ENCODE measurements at places on chromosomes 3 and 15.

DNA sequence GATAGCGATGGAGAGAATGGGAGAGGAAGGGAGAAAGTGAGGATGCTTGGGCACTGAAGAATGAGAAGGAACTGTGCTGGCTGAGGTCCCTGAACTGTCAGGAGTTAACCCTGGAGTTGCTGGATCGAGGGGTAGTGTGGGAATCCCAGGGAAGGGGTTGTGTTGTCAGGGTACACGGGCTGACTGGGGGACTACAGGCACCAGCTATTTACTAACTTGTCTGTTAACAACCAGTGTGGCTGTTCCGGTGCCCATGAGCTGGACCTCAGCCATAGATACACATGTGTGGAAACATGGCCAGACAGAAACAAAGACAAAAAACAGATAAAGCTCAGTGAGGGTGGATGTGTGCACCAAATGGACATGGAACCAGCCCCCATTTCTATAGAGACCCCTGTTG, 55.1 kb downstream of the GASK1A start:
- DNase-seq = no peak

- DNase-seq = no peak
Measured at GRCh38 chr3:116280130-116280740, 165.1 kb downstream of the LSAMP start.

DNA sequence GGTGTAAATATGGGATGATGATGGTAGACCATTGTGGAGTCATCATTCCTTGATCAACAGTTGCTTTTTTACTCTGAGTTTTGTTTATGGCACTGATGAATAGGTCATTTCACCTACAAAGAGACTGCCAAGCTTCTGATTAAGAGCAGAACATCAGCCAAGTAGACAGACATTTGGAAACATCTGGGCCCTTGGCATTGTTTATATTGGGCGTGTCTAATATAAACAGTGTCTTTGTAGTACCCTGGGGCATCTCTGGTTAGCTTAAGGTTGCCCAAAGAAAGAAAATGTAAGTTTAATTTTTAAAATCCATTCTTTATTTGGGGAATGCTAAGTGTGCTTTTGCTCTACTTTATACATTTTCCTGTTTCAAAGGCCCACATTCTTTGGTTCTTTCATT, 377.0 kb downstream of the FEZF2 start:
- DNase-seq = no peak

- peak; percentile 57 for DNase-seq
Measured at GRCh38 chr3:197425485-197426120, 127.2 kb upstream of the DLG1 start.

GRCh38 chr3:9047452-9048346, 84.4 kb upstream of the RAD18 start:
- no peak for DNase-seq

- DNase-seq = no peak
Measured at GRCh38 chr3:54307566-54308180, 185.3 kb downstream of the CACNA2D3 start.

DNA sequence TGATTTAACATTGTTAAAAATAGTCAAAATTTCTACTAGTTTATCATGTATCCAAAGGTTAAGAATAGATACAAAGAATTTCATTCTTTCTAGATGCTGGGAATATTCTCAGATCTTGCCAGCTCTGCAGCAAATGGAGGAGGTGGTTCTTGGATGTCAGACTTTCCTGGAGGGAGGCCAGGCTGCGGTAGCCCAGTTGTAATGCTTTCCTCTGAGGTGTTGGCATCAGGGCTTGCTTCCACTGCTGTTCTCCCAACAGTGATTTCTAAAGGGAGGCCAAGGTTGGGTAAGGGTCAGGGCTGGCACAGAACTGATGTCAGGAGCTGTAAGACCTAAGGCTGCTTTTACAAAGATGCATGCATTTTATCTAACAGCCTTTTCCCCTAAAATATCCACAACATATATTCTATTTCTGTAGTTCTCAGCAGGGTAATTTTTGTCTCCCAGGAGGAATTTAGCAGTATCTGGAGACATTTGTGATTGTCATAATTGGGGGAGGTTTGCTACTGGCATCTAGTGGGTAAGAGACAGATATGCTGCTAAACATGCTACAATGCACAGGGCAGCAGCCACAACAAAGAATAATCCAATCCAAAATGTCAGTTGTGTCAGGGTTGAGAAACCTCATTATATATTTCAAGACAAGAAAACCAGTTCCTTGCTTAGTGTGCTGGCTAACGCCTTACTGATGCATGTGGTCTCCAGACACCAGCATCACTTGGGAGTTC, 42.0 kb upstream of the SPTSSB start:
- no peak for DNase-seq

DNA sequence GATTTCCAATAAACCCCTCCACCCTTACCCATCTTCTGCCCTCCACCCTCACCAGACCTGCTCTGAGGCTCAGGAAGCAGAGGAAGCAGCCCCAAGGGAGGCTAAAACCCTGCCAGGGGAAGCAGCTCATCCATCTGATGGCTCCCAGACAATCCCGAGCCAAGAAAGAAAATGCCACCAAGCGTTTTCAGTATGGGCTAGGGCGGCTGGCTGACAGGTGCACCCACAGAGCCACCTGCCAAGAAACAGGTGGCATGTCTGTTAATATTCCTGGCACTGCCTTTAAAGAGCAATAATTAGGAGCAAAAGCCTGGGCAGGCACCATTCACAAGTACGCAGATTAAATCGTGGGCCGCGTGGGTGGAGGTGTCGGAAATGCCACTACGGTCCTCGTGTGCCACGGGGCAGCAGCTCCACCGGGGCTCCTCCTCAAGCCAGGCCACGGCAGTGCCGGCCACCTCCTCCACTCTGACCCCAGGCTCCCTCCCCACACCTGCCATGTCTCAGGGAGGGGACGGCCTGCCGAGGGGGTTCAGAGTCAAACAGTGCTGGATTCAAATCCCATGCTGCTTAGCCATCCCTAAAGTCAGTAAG, 23.9 kb upstream of the GRIP2 start:
- no peak for DNase-seq

DNA sequence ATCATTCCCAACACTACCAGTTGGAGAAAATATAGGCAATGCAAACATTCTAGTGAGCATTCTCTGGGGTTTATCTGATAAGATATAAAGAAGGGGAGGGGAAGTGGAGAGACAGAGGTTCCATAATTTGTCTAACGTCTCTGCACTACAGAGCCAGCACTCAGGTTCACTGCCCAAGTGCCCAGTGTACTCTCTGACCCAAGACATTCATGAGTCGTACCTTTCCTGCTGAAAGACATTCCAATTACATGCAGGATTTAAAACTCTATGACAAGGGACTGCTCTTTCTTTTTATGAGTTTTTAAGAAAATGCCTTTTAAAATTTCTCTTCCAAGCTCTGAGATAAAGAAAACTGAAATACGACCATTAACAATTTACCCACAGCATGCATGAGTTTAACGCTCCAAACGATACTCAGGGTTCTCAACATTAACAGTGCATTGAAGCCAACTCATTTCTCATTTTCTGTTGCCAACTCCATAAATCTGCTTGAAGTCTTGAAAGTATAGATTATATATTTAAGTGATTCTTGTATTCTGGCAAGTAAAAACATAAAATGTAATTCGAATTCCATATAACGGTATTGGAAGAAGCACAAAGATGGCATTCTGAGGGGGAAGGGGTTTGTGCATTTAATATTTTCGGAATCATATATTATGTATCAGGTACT, 193.4 kb downstream of the SUCLG2 start:
- no peak for DNase-seq

DNA sequence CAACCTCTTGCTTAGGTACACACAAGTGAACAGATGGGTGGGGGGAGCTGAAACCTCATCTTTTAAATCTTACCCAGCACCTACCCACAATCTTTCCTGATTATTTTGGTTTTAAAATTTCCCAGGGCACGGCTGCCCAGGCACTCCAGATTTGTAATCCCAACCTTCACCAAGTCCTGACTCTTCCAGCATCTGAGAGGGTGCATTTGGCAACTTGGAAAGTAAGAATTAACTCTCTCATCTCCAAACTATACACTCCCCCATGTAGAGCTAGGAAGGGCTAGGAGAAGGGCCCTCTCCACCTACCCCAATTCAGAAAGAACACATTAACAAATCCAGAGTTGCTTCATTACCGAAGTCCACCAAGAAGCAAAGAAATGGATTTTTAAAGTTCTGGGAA, 41.7 kb upstream of the PRICKLE2 start:
- no peak for DNase-seq

DNA sequence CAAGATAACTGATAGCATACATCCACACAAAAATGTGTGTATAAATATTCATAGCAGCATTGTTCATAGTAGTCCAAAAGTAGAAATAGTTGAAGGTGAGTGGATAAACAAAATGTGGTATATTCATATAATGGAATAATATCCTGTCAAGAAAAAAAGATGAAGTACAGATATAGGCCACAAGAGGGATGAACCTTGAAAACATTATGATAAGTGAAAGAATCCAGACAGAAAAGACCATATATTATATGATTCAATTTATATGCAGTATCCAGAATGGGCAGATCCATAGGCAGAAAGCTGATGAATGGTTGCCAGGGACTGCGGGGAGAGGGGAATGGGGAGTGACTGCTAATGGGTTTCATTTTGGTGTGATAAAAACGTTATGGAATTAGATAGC, 54.3 kb upstream of the TNIK start:
- DNase-seq = no peak

GRCh38 chr3:46944191-46944590, 32.4 kb downstream of the CCDC12 start:
- DNase-seq = no peak

DNA sequence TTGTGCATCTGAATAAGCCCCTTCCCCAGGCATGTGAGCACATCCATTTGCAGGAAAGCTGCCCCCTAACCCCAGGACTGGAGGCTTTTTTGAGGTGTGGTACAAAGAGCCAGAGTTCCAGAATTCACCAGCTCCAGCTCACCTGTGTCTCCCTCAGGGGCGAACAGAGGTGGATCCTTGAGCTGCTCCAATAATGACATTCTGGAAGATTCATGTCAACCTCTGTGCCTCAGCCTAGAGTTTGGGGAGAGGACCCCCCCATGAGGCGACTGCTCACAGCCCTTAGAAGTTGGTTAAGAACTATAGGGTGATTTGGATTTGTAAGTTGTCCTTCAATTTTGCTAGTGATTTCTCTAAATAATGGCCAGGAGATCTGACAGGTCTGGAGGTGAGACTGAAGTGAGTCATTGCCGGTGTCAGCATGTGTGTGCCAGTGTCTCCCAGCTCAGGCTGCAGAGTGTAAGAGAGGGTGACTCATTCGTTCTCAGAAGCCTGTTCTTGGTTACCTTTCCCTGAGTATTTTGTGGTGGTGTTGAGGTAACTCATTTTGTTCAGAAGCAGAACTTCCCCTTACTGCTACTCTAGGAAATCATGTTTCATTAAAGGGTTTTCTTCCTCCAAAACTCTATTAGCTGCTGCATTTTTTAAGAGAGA, 136.9 kb upstream of the TOPAZ1 start:
- DNase-seq = no peak

GRCh38 chr3:37523361-37523760, 338.3 kb upstream of the CTDSPL start:
- DNase-seq = no peak

DNA sequence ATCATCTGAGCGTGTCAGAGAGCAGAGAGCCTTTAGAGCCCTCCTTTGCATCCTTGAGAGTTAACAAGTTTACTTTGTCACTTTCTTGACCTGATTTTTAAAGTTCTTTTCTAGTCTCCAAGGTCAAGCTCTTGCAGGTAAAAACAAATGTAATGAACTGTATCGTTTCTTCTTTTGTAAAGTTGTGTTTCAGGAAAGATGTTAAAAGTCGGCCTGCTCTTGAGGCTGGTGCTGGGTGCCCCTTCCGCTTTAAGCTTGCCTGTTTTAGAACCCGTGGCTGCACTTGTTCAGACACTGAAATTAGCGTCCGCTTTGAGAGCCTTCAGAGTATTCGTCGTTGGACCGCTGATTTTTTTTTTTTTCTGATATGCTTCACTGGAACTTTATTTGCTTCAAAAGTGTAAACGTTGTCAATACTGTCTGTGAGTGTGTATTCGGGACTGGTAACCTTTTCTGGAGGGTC, 52.6 kb upstream of the ULK4 start:
- no peak for DNase-seq

DNA sequence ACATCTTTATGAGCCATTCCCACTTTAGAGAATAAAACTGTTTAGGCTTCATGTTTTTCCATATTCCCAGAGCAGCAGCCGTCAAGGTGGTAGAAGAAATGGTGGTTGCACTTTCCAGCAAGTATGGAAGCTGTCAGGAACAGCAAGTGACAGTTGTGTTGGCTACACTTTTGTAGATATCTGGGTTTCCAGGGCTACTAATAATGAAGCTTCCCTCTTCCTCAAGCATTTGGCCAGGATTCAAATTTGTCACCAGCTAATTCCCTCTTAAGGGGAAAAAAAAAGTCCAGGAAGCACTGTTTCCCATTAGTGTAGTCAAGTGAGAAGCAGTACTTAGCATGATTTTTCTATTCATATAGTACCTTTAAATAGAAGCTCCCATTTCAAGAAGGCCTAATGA, 252.8 kb downstream of the IGSF11 start:
- DNase-seq = no peak

DNA sequence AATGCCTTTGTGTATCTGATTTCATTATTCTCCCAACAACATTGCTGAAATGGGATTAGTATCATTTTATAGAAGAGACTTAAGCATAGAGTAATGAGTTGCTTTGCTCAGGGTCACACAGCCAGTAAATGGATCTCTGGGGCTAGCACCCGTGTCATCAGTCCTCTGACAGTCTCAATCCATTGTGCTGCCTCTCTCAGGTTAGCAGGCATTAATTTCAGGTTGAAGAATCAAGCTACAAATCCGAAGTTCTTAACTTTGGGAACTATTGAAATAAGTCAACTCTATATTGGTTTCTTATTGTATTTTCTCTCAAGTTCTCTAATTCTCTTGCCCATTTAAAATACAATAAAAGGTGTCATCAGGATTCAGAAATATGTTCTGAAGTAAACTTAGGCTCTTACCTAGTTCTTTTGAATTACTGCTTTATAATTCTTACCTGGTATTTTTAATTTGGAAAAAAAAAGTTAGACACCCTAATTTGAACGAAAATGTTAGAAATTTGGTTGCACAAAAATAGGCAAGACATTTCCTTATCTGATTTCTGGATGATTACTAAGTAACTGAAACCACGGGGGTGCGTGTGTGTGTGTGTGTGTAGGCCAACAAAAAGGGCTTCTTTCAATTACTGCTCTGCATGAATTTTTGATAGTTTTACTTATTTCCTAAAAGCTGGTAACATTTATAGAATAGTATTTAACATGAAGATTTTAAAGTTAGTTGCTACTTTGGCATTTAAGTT, 189.8 kb downstream of the MBNL1 start:
- DNase-seq = no peak

DNA sequence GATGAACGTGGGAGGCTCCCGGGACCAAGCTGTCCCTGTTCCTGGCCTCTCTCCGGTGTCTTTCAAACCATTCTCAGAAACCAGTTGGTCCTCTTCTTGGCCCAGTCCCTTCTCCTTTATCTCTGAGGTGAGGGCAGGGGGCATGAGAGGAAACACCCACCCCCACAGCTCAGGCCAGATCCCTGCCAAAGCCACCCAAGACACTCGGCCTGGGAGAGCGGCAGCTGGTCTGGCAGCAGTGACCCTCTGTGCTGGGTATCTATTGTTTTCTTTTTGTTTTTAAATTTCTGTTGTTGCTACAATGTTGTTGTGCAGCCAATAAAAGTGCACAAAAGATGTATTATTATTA, 27.3 kb downstream of the ACSBG1 start:
- DNase-seq = no peak

Data from SK-N-MC (cell line).